ENCODE measurements at places on chromosomes 2 and 18. TPM values are rescaled to one million over a fixed set of nuclear protein-coding genes. Genes with fewer than 3 reads are reported as not detected.

GRCh38 chr18:8742387-8743361 lies 37.3 kb downstream of the MTCL1 start:
- DNase-seq, result no peak
- H3K27me3 ChIP-seq, result no peaks in the 10 kb centered on the region
- H3K27ac ChIP-seq, result no peak overlapping the region
- H3K4me3 ChIP-seq, result no peak overlapping the region

The LOXL3 gene
- 0.48 TPM for total RNA-seq

GRCh38 chr2:64716569-64716968 lies 62.9 kb upstream of the SERTAD2 start:
- no peak for DNase-seq
- H3K27me3 ChIP-seq, result no peaks in the 10 kb centered on the region
- no peak overlapping the region for H3K27ac ChIP-seq
- no peaks in the 10 kb centered on the region for H3K36me3 ChIP-seq
- H3K4me3 ChIP-seq, result no peak overlapping the region

The MTCL1 gene
- total RNA-seq, result 7.1 TPM

GRCh38 chr18:9838144-9838877 lies 47.5 kb upstream of the TXNDC2 start:
- H3K4me1 ChIP-seq, result peaks cover 48% of the 10 kb centered on the region
- no peak overlapping the region for H3K27ac ChIP-seq
- no peaks in the 10 kb centered on the region for H3K27me3 ChIP-seq
